Stimulated activated CD4-positive, alpha-beta T cell treated with anti-CD3 and anti-CD28 coated beads, TNF-alpha, amount 100 ng/mL, for 1 hour (primary cell): ENCODE measurements at places on chromosomes 5 and 9.

DNA sequence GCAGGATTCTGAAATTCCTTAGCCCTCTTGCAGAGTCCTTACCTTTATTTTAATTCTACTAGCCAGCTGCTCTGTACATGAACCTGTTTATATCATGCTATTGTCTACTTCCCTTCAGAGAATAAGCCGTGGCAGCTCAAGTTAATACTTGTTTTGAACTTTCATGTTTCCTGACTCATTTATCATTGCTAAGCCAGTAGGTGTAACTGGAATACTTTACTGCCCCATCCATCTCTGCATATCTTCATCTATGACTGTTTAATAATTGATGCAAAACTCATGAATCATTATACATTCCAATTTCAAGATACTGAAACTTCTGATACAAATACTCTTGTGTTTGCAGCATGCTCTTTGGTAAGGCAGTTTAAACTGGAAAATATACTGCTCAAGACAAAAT lies 174.7 kb downstream of the PPP2R2B start:
- no peak for DNase-seq

DNA sequence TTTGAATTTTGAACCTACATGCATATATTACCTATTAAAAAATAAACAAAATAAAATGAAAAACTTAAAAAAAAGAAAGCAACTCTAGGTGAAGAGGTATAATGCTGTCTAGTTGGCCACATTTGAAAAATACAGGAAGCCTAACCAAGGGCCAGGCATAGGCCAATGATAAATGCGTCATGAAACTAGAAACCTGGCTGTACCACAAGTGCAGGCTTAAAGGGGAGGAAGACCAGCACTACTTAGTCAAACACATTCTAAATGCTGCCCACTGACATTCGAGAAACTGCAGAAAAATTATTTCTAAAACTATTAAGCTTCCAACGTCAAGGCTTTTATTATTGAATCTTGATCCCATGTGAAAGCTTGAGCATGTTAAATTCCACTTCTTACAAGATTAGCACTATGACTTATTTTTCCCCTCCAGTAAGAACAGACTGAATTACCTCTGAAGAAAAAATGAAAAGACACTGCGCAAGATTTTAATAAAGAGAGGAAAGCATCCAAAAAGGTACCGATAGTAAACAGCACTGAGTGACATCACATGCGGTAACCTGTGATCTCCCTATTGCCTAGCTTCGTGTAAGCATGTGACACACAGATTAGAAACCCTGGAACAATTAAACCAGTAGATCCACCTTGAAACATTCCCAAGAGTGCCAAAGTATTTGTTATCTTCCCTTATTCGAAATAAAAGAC lies 16.2 kb downstream of the CDC14B start:
- no peak for DNase-seq

- no peak for DNase-seq
These were observed 166.6 kb upstream of the CD180 start for GRCh38 chr5:67363180-67363709.

GRCh38 chr5:109164001-109164400 lies 245.8 kb downstream of the PJA2 start:
- DNase-seq: no peak

- no peak for DNase-seq
These were observed 348.7 kb upstream of the GRIN3A start for GRCh38 chr9:102087141-102087540.

DNA sequence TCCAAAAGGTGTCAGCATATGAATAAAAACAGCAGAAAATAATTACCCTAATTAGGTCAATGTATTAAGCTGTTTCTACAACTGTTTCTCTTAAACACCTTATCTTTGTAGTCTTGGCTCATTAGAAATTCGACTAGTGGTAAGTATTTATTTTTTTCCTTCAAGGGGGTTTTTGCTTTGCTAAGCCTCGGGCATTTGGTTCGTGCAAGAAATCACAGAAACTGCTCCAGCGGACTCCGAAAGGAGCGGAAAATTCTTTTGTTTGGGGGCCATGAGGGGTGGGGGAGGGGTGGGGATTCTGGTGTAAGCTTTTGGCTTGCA lies 757 bp downstream of the ZBED3 start:
- no peak for DNase-seq

- no peak for DNase-seq
These were observed 286.3 kb upstream of the VLDLR start for GRCh38 chr9:2335260-2335659.

- no peak for DNase-seq
These were observed 296.8 kb downstream of the EBF1 start for GRCh38 chr5:158802941-158803341.

DNA sequence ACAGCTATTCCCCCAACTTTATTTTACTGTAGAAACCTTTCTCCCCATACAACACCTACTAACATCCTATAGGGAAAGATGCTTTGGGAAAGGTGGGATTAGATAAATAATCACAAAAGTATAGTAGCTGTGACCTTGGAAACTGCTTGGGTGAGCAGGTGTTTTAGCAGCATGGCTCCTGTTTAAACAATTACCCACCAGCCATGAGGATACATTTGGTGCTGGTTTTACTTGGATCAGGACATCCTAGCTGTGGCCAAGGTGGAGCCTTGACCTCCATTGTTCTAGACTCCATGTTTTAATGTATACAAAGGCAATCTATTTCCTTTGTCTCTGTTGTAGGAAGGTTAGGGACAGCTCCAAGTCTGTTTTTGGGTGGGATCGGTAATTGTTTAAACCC lies 56.8 kb upstream of the ALDH1B1 start:
- no peak for DNase-seq

- no peak for DNase-seq
These were observed 49.0 kb upstream of the FNIP1 start for GRCh38 chr5:131845828-131846227.

DNA sequence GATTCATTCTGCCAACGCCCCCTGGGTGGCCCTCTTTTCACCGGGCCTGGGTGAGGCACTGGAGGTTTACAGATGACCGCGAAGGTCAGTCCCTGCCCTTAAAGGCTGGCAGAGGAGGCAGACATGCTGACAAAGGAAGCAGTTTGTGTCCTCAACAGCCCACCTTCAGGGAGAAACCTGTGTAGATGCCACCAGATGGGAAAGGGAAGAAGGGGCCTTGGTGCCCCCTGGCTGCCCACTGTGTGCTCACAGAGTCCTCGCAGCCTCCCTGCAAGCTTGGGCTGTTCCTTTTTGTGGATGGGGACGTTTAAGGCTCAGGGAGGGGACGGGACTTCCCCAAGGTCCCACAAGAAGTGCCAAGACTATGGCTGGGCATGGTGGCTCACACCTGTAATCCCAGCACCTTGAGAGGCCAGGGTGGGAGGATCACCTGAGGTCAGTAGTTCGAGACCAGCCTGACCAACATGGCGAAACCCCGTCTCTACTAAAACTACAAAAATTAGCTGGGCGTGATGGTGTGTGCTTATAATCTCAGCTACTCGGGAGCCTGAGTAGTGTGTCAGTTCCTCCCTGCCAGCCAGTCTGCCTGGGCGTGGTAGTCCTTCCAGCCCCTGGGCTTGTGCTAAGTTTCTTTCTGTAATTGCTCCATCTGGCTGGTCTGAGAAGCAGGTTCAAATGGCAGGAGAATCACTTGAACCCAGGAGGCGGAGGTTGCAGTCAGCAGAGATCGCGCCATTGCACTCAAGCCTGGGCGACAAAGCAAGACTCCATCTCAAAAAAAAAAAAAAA lies 36.2 kb downstream of the NEK6 start:
- no peak for DNase-seq

DNA sequence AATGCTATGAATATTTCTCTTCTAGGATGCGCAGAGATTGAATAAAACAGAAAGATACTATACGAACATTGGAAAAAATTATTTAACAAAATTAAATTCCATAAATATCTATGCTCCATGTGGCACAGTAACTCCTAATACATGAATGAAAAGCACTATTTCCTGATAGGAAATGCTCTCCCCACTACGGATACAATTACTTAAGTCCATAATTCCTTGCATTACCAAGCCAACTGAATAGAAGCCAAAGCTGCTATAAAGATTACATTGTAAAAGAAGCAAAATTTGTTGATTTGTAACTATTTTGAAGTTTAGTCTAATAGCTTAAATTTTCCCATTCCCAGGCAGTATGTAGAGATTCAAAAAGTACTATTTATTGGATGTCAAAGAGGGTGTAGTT lies 61.8 kb upstream of the SNX2 start:
- no peak for DNase-seq

- no peak for DNase-seq
These were observed 281.9 kb upstream of the TUSC1 start for GRCh38 chr9:25960178-25960577.

DNA sequence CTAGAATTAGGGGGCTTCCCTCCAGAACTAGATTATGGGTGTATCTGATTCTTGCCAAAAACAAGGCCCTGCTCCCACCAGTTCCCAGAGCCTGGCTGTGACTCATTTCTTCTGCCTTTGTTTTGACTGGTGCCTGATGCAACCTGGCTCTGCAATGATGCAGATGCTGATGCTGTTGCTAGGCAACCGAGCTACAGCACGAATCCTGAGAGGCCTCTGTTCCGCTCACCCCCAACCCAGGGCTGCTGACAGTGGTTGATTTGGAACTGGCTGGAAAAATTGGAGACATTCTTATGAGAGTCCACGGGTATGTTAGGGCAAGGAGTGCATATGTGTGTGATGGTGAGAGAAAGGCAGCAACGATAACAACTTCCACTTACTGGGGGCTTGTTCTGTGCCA lies 100.3 kb downstream of the NSG2 start:
- no peak for DNase-seq
